Dorsolateral prefrontal cortex (tissue), 122 donors: ENCODE measurements at places on chromosomes 11 and 22.

DNA sequence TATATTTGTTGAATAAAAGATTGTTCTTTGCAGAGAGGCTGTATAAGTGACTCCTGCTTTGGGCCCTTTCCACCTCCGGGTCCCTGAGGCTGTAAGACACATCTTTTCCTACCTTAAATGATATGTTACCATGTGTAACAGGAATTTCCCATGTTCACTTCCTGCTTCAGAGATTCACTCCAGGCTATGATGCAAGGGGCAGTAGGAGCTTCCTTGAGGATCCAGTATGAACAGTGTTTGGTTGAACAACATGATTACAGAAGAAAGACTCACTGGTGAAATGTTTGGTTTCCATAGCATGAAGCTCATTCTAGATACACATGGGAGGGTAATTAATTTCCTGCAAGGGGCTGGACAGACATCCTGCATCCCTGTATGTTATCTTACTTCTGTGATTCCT, 25.6 kb upstream of the ZDHHC13 start:
- DNase-seq: no peak

GRCh38 chr11:59857439-59858434, 8.6 kb downstream of the TCN1 start:
- no peak for DNase-seq

DNA sequence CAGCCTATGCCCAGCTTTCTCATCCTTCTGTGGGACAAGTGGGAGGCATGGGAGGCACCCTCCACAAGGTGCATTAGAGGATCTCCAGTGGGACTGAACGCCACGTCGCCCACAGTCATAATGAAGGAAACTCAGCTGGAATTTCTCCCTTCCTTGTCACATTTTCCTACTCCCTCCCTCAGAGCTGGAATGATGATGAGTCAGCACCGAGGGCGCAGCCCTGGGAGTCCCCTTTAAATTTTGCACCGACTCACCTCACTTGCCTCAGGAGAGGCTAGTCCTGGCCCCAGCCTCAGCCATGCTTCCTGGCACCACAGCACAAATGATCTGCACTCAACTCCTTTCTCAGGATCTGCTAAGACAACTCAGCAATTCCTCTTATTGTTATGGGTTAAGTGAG, 34.3 kb downstream of the DBX1 start:
- no peak for DNase-seq

- DNase-seq: no peak
These were observed 2.7 kb upstream of the RTN4RL2 start for GRCh38 chr11:57457643-57458023.

DNA sequence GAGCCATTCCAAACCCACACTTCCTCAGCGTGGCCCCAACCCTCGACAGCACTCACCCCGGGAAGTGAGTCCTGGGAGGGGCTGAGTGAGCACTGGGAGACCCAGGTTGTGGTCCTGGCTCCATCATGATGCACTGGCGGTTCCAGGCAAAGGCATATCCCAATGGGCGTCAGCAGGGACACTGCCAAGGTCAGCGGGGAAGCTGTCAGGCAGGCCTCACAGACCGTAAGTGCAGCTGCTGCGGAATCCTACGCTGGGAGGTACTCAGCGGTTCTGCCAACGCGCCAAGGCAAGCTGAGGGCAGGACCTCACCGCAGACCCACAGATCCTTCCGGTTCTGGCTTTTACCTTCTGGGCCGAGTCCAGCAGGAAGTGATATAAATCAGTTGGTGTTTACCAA, 1.4 kb upstream of the GAL3ST1 start:
- DNase-seq: no peak

DNA sequence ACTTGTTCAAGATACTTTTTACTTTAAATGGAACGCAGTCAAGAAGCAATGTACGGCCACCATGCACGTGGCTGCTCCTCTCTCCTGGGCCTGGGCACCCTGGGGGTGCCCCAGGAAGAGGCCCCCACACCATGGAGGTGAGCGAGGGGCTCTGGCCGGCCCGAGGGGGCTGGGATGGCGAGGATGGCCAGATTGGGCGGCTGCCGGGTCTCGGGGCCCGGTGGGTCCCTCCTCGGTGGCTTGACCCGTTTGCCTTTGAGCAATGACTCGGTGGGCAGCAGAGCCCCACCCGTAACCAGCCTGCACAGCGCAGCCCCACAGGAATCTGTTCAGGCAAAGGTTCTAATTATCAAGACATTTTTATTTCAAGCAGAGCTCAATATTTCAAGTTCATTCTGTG, 167.4 kb downstream of the BRD1 start:
- no peak for DNase-seq
